ENCODE measurements at places on chromosomes 2 and 18. TPM values are rescaled to one million over a fixed set of nuclear protein-coding genes. Genes with fewer than 3 reads are reported as not detected.

- DNase-seq = peak; percentile 75
These were observed 78.1 kb upstream of the PELI1 start for GRCh38 chr2:64222351-64222750.

GRCh38 chr2:220281771-220282170 lies 654.3 kb downstream of the SLC4A3 start:
- DNase-seq = no peak

DNA sequence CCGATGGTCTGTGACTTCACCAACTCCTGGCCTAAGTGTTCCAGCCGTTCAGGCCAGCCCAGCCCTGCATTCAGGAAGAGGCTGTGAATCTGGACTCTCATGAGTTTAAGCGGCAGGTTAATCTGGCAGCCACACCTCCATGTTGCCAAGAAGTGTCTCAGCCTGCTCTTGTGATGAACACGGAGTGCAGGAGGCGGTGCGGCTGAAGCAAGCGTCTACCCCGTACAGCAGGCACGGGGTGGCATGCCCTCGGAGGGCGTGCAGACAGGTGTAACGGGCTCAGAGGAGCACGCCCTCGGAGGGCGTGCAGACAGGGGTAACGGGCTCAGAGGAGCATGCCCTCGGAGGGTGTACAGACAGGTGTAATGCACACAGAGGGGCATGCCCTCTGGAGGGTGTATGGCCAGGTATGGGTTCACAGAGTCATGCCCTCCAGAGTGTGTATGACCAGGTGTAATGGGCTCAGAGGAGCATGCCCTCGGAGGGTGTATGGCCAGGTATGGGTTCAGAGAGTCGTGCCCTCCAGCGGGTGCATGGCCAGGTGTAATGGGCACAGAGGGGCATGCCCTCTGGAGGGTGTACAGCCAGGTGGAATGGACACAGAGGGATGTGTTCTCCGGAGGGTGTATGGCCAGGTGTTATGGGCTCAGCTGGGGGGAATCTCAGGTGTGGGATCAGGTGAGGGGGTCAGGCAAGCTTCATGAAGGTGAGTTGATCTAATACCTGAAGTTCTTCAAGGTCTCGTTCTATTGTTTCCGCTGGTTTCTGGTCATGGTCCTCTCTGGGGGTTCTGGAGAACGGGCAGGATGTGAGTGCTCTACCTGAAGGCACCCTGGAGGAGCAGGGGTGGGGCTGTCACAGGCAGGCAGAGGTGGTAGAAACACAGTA lies 22.6 kb downstream of the CROCC2 start:
- DNase-seq = no peak

GRCh38 chr2:71619230-71619741 lies 165.9 kb downstream of the DYSF start:
- DNase-seq = no peak

- DNase-seq = no peak
These were observed 137.2 kb upstream of the PXDN start for GRCh38 chr2:1881502-1881901.

- DNase-seq = no peak
These were observed 20.5 kb upstream of the PPP4R1 start for GRCh38 chr18:9634856-9635255.

DNA sequence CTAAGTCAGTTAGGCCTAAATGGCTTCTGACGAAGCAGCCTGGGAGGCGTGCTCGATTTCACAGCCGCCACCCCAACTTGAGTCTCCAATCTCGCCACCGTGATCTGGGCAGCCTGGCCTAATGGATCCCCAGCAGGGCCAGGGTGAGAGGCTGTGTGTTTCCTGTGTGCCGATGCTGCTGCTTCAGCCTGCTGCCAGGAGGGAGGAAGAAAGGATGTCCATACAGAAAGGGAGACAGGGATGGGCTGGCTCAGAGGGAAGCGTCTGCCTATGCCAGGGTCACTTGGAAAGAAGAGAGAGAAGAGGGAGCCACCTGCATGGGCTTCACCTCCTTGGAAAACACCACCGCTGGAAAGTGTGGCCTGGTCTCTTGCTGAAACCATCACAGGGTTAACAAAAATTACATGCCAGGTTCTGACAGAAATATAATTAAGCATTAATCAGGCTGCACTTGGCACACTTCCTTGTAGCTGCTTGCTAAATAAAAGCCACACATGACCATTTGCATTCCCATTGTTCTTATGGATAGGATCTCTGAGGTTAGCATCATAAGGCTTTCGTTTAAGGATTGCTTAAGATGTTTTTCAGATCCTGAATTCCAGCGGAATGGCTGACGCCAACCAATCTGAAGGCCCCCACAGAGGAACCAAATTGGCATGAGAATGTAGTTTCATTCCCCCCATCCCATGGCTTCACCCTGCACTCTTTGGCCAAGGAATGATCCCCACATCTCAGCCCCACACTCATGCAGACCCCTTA lies 108.8 kb upstream of the SLC1A4 start:
- DNase-seq = no peak

DNA sequence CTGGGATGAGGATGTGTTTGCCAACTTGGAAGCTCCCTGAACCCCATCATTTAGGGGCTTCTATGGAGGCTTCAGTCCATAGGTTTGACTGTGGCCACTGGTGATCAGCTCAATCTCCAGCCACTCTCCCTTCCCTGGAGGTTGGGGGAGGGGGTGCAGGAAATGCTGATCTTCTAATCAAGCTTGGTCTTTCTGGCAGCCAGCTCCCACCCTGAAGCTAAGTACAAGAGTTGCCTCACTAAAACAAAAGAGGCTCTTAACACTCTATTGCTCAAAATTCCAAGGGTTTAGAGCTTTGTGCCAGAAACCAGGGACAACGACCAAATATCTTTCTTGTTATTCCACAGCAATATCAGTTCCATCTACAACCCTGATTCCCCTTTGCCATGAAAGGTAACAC lies 19.4 kb upstream of the MPPE1 start:
- no peak for DNase-seq

IWS1 gene
- total RNA-seq = 42.8 TPM

STAM2 gene
- total RNA-seq = 28.9 TPM

ASAP2 gene
- 59.6 TPM for total RNA-seq

CIDEA gene
- total RNA-seq = 1.2 TPM

TLX2 gene
- not detected for total RNA-seq
